ENCODE measurements at places on chromosomes 12 and 14.

- no peak for DNase-seq
Observed at GRCh38 chr12:89350260-89350629, 2.1 kb downstream of the DUSP6 start.

- DNase-seq, result no peak
Observed at GRCh38 chr12:51687614-51688013, 96.6 kb downstream of the SCN8A start.

DNA sequence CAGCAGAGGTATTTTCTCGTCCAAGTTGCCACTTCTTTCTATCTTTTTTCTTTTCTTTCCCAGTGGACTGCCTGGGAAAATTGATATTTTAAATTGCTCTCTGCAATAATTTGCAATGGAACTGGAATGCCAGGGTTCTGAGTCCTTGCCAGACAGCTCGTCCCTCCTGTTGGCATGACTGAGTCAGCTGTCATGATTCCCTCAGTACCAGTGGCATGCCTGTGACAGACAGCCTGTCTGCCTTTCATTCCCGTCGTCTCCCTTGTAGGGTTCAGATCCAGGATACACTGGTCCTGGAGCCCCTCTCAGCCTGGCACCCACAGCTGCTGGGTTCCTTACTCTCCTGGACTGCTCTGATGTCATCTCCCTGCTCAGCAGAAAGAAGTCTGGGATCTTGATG lies 84.8 kb downstream of the PTPN11 start:
- no peak for DNase-seq

DNA sequence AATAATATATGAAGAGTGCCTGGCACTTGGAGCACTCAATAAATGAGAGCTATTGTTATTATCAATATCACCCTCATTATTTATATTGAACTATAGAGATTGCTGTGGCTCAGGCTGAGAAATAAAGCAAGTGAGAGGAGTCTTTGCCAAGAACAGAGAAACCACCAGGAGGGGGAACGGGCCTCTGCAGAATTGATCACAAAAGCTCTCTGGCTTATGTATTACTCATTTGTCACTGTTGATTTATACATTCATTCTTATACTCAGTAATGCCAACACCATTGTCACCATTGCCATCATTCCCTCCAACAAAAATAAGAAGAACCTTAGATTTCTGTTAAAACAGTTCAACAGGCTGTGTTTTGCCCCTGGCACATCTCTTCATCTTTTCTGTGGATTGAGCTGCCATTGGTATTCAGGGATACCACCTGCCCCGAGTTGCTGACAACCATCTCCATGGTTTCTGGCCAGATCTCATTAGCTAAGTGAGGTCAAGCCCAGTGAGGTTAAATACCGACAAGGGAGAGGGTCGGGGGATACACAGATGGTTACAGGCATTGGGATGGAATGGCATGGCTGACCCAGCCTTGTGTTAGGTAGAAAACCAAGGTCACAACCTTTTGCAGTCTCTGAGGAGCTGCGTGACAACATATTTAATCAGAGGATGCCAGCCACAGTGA lies 21.8 kb upstream of the PCNX1 start:
- no peak for DNase-seq

GRCh38 chr12:121713793-121714192 lies 1.2 kb downstream of the TMEM120B start:
- no peak for DNase-seq
